HCT116 (cell line): ENCODE measurements at places on chromosomes 12 and 14.

DNA sequence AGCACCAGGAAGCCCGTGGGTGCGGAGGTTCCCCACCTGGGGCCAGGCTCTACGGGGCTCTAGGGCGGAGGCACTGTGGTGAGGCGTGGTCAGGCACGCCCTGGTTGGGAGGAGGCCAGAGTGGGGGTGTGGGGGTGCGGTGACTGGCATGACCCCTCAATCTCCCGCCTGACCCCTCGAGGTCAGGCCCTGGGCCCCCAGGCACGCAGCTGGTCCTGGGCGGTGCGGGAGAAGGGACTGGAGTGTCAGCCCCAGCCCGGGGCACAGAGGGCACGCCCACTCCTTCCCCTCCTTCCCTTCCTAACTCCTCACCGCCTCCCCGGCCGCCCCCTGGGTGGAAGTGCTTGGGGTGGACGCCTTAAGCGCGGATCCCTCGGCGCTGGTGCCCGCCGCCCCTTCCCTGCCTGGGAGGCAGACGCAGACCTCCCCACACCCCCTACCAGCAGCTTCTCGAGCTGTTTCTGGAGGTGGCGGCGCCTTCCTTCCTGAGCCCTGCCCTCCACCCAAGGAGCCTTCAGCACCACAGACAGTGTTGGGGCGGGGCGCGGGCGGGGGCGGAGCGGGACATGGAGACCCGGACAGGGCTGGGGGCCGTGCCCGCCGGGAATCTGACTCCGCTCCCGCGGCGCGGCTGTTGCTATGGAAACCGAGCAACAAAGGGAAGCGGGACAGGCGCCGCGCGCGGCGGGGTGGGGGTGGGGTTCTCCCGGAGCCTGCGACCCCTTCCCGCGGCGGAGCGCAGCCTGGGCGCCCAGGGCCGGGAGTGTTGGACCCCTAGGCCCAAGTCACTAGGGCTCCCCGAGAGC lies 741 bp upstream of the CRIP2 start:
- peak; percentile 66 for DNase-seq

DNA sequence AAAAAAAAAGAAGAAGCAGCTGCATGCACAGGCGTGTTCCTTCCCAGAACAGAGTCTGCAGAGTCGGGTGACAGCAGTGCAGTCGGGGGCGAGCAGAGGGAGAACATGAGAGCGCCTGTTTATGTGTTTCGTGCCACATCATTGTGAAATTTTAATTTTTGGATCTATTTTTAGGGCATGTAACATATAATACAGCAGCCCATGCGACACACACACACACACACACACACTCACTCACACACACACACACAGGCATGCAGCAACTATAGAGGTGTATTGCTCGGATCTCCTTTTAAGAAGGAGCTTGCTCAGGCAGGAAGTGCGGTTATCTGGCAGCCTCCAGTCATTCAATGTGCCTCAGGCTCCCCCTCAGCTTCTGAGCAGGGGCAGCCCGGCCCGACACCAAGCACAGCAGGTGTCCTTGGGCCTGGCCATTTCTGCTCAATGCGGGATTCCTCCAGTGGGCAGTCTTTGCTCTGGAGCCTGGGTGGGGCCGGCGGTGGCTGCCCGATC lies 71.8 kb downstream of the ZNF664 start:
- no peak for DNase-seq

DNA sequence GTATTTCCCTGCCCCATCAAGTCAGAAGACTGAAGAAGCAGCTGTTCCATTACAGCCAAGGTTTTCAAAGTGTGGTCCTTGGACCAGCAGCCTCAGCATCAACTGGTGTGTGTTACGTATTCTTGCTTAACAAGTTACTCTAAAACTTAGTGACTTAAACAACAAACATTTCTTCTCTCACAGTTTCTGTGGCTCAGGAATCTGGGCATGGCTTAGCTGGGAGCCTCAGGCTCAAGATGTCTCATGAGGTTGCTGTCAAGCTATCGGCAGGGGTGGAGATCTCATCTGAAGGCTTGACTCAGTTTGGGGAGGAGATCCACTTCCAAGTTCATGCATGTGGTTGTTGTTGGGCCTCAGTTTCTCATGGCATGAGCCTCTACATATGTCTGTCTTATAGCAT lies 174.5 kb downstream of the KTN1 start:
- DNase-seq, result no peak

- no peak for DNase-seq
Observed at GRCh38 chr12:82690006-82690405, 3.3 kb downstream of the TMTC2 start.

DNA sequence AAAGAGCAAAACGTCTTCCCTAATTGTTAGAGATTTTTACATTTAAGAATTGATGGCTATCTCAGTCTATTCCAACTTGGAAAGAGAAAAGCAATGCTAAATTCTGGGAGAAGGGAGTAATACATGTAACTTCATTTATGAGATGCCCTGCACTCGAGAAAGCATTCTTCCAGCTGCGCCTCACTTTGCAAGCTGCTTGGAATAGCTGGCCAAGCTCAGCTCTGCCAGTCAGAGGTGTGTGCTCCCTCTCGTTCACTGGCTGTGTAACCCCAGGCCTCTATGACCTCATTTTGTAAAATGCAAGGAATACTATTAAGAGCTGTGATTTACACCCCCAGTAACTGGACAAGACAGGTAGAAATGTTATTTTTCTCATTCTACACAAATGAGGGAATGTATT lies 79.1 kb downstream of the OTX2 start:
- DNase-seq, result no peak

DNA sequence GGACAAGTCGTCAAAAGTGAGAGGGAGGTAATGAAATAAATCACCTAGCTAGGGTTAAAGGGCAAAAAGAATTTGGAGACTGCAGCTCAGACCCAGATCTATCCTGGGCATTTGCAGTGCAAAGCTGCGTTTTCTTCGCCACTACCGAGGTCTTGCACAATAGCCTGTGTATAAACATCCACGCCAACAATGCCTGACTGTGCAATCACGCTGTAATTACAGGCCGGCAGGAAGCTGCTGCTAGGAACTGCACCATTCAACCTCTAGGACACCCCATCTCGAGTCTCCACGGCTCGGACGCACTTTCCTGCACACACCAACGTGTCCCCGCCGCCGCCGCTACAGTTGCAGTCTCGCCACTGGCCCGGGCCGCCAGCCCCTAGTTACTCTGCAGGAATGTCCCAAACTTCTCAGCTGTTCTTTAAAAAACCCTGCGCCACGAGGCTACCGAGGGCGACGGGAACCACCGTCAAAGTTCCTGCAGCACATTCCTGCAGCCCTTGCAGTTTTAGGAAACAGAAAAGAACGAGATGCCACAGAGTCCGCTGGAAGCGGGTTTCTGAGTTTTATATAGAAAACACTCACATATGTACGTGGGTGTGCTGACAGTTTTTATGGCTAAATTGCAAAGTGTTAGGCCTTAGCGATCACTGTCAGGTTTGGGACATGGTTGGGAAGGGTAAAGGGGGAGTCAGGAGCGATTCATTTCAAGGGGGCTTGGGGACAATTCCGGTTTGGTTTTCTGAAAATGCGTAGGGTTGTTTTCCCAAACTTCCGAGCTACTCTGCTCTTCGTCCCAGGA lies 65.6 kb upstream of the PTGR2 start:
- peak; percentile 46 for DNase-seq

DNA sequence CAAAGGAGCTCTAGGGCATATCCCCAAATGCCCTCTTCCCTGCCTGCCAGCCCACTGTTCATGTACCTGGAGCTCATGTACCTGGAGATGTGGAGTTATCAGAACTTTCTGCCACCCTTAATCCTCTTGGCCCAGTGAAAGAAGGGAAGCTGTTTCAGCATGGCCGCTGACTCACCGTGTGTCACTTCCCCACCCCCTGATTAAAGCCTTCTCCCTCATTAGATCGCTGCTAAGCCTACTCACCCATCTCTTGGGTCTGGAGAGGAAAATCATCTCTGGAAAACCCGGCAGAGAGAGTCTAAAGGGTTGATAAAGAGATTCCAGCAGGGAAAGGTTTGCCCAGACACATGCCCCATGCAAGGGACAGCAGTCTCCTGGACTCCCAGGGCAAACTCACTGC lies 4.5 kb upstream of the LTBP2 start:
- peak; percentile 73 for DNase-seq

GRCh38 chr14:100717386-100717785 lies 9.3 kb upstream of the DLK1 start:
- DNase-seq, result no peak

DNA sequence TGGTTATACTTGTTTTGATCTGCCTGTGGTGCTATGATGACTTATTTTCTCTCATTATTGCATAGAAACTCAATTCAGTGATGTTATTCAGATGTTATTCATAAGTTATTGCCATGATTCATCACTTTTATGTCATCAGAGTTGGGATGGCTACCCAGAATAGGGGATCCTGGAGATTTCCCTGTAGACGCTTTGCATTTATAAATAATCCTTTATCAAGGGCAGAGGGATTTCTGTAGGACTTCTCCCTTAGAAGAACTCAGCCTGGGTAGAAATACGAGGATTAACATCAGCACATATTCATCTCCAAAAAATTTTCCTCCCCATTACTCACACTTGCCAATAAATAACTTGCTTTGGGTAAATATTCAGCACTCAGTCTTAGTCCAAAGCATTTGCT lies 4.9 kb downstream of the GPRC5A start:
- DNase-seq, result no peak

DNA sequence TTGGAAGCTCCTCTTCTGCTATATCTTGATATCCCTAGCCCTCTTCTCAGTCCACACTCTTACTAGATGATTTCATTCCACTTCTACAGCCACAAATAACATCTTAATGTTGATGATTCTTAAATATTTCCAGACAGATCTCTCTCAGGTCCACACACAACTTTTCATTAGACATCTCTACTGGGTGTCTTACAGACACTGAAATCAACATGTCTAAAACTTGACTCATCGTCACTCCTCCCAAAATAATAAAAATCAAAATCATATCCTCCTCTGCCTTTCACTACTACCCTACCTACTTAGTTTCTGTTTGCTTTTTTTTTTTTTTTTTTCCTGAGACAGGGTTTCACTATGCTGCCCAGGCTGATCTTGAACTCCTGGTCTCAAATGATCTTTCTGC lies 11.9 kb downstream of the PRDM4 start:
- no peak for DNase-seq

- no peak for DNase-seq
Observed at GRCh38 chr14:67429510-67430205, 17.7 kb upstream of the PLEK2 start.

GRCh38 chr12:69906411-69907216 lies 81.6 kb downstream of the MYRFL start:
- DNase-seq, result no peak

DNA sequence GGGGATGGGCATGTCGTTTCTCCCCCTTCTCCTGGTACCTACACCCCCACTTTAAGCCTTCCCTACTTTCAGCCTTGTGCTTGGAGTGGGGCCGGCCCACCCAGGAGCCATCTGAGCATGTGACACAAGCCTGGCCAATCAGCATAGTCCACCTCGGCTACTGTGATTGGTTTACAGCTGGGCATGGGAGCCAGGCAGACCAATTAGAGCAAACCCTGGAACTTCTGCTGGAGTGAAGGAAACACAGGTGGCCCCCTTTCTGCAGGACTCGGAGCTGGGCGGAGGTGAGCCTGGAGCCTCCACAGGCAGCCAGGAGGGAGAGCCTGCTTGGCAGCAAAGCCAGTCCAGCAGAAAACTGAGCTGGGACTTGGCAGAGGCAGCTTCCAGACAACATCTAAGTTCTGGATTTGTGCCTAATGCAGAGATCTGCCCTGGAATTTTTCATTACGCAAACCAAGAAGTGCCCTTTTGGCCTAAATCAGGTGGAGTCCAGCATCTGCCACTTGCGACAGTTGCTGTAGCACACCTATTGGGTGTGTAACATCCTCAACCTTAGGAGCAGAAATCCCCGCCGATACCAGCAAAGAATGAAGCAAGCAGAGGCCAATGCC lies 59.5 kb downstream of the SCARB1 start:
- DNase-seq, result peak; percentile 57

DNA sequence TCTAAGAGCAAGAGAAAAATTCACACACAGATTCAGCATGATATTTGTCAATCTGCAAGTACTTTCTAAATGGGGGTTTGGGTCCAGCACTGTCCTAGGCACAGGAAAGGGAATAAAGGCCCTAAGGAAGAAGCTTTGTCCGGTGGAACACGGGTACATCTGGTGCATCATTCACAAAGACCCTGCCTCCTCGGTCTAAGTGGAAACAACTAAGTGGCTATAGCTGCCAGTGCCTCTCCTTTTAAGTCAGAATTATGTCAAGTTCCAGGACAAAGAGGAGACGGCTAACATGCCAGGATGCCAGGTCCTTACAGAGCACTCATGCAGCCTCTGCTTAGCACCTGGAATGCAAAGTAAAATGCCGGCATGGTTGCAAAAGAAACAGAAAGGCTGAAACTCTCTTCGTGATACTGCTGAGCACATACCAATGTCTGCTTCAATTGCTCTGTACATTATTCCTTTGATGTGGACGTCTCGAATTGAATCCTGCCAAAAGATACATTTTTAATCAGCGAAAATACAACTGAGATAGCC lies 47.5 kb downstream of the NT5DC3 start:
- DNase-seq, result no peak

DNA sequence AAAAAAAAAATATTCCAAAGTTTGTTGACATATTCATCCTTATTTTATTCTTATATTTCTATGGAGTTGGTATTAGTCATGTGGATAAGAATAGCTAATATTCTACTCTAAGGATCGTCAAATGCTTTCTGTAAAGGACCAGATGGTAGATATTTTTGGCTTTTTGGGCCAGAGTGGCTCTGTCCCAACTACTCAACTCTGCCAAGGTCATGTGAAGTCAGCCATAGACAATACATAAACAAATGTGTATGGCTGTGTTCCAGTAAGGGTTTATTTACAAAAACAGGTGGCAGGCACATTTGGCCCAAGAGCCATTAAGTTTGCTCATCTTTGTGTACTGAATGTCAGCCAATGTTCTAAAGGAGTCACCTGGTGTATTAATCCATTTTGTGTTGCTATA lies 131.8 kb downstream of the TBX5 start:
- DNase-seq, result no peak

- peak; percentile 19 for DNase-seq
Observed at GRCh38 chr12:56931474-56931978, 2.7 kb downstream of the SDR9C7 start.

- no peak for DNase-seq
Observed at GRCh38 chr14:95666450-95666849, 19.8 kb upstream of the TCL1B start.

GRCh38 chr12:71954083-71954778 lies 15.6 kb downstream of the TPH2 start:
- DNase-seq, result no peak

GRCh38 chr14:71668186-71668912 lies 263.9 kb upstream of the RGS6 start:
- no peak for DNase-seq

GRCh38 chr12:15486859-15487258 lies 164.6 kb downstream of the PTPRO start:
- DNase-seq, result no peak
